ENCODE measurements at places on chromosomes 1 and 21. TPM values are rescaled to one million over a fixed set of nuclear protein-coding genes. Genes with fewer than 3 reads are reported as not detected.
A peak's percentile ranks its signal among the peaks of the same experiment; 100 is the strongest.

S100A13 gene
- polyA plus RNA-seq, result 335 TPM

KLHDC9 gene
- polyA plus RNA-seq, result 0.83 TPM

NFIA gene
- 24.9 TPM for polyA plus RNA-seq

- H3K27me3 ChIP-seq, result no peaks in the 10 kb centered on the region
- H3K36me3 ChIP-seq, result no peaks in the 10 kb centered on the region
- H3K4me1 ChIP-seq, result no peaks in the 10 kb centered on the region
- peak; percentile 55 for DNase-seq
- peak overlapping the region; percentile 70 for H3K4me3 ChIP-seq
Observed at GRCh38 chr1:248872752-248873408, 14.0 kb upstream of the ZNF692 start.

GRCh38 chr1:161179698-161180097 is 2.4 kb upstream of the B4GALT3 start:
- no peak overlapping the region for H3K27ac ChIP-seq
- no peaks in the 10 kb centered on the region for H3K36me3 ChIP-seq
- H3K27me3 ChIP-seq, result no peaks in the 10 kb centered on the region
- DNase-seq, result no peak

DNA sequence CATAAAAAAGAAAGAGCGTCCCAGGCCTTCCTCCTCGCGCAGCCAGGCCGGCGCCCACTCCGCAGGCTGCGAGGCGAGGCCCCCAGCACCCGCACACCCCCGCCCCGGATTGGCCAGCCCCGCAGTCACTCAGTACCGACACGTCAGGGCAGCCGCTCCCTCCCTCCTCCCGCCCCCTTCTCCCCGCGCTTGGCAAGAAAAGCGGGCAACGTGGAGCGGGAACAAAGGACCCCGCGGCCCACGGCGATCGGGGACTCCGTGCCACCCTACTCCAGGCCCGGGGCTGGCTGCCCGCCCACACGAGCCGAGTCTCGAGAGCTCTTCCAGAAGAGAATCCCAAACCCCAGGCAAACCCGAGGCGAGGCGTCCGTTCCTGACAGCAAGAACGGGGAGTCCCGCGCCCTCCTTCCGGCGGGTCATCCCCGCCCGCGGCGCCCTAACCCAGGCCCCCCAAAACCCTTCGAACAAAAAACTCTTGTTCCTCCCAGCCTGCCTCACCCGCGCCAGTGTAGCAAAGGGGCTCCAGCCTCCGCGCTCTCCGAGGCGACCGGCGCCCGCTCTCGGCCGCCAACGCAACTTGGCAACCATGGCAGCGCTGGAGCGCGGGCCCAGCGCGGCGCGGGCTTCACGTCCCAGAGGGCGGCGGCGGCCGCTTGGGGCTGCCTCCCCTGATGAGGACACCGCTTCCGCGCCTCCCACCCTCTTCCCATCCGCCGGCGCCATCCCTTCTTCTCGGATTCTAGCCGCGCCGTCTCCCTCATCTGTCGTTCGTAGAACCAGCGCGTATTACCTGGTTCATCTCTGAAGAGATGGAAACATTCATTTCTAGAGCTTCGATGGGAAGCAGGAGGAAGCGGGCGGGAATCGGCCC is 645 bp downstream of the IVNS1ABP start:
- peak; percentile 97 for DNase-seq
- no peaks in the 10 kb centered on the region for H3K36me3 ChIP-seq
- H3K27ac ChIP-seq, result peak overlapping the region; percentile 94
- peak overlapping the region; percentile 99 for H3K4me3 ChIP-seq
- peaks cover 54% of the 10 kb centered on the region for H3K4me1 ChIP-seq

DNA sequence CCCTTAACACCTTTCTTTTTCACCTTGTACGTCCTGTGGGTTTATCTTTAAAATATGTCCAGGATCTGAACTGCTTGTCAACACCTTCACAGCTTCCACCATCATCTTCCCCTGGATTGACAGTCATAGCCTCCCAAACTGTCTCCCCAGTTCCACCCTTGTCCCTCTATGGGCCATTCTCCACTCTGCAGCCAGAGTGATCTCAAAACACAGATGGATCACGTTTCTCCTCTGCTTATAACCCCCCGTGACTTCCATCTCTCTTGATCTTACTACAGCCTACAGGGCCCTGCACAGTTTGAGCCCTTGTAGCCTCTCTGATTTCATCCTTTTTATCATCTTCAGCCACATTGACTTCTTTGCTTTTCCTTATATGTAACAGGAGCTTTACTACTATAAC is 4.3 kb downstream of the INSRR start:
- H3K27me3 ChIP-seq, result peaks cover 21% of the 10 kb centered on the region
- no peak overlapping the region for H3K4me3 ChIP-seq
- no peak for DNase-seq
- H3K36me3 ChIP-seq, result no peaks in the 10 kb centered on the region
- H3K4me1 ChIP-seq, result peaks cover 25% of the 10 kb centered on the region
- no peak overlapping the region for H3K27ac ChIP-seq

- no peak overlapping the region for H3K27ac ChIP-seq
- no peaks in the 10 kb centered on the region for H3K4me1 ChIP-seq
- no peaks in the 10 kb centered on the region for H3K27me3 ChIP-seq
- H3K36me3 ChIP-seq, result no peaks in the 10 kb centered on the region
Observed at GRCh38 chr1:182095946-182096345, 34.4 kb upstream of the ZNF648 start.

DNA sequence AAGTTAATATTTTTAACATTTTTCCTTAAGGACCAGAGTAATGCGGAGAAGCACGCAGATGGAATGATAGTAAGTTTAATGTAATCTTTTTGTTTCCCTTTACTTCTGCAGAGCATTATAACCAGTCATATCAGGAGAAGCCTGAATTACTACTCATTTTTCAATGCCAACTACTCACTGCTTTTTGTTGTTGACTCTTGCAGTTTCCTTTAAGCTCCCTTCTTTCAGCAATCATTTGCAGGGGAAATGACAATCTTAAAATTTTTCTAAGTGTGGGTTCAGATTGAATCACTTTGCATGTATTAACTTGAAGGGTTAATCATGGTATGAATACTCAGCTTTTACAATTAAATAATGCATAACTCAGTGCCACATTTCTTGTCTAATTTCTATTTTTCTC is 122.2 kb downstream of the NRDC start:
- H3K27ac ChIP-seq, result no peak overlapping the region
- DNase-seq, result no peak
- no peaks in the 10 kb centered on the region for H3K4me1 ChIP-seq

Measured in heart right ventricle (tissue), 16 donors.